ENCODE measurements at places on chromosomes 1 and 21.
A peak's percentile ranks its signal among the peaks of the same experiment; 100 is the strongest.

- no peak for DNase-seq
Measured at GRCh38 chr1:38690790-38691449, 168.7 kb downstream of the RRAGC start.

GRCh38 chr21:29074007-29074376 lies 544 bp upstream of the CCT8 start:
- DNase-seq = no peak

DNA sequence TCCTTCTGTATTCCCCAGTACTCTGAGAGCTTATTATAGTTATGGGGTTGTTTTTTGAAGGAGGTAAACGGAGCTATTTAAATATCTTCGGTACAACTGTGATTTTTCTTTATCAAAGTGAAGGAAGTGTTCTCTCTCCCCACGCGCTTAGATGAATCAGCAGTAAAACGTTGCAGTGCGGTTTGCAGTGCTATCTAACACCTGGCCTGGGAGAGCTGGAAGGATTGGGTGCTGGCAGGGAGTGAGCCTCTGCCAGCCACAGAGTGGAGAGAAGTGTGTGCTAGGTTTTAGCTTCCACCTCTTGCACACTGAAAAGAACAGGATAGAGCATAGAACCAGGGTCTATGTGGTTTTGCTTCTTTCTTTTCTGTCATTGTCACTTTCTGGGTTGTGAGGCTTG lies 165.9 kb downstream of the SDCCAG8 start:
- DNase-seq = peak; percentile 93

DNA sequence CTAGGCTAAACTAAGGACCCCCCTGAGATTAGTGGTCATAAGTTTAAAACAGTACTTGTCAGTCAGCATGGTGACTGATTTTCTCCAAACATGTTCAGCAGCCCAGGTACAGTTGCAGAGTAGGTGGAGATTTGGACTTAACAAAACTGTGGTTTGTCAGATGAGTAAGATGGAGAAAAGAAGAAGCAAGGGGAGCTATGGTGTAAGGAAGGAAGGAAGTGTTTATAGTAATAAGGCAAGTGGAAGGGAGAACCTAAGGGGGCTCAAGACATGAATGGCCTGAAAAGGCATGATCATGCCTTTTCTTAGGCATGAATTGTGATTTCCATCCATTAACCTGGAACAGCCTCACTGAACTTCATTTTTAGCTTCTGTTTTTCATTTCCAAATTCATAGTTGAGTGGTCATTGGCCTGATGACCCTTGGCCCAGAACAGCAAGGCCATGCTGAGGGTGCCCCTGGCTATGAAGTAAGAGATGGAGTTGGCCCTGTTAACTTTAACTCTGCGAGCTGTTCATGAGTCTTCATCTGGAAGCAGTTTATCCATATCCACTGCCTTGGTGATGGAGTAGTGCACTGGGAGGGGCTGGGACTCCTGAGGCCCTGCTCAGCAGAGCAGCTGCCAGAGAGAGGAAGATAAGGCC lies 60.7 kb downstream of the LRRC8D start:
- no peak for DNase-seq

DNA sequence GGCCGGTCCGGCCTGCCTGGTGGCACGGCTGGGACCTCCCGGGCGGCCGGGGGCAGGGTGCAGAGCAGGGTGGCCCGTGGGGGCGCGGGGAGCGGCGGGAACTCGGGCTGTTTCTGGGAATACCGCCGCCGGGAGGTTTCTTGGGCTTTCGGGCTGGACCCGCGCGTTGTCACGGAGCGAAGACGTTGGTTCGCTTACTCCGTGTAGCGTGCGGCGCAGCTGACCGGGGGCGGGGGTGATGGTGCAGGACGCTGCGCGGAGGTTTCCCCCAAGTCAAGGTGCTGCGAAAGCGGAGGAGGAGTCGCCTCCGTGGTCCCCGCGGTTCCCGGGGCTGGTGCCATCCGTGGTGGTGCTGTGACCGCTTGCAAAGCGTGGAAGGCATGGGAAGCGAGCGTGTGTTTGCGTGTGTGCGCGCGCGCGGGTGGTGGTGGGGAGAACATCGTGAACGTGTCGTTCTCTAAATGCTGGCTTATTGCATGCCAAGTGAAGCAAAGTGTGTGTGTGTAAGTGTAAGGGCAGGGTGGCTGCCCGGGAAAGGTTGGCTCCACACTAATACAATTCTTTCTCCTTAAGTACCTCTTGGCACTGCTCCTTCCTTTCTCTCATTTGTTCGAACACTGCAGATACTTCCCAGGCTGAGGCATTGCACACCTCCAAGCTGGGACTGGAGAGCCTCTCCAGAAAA lies 1.1 kb downstream of the RYR2 start:
- DNase-seq = no peak

DNA sequence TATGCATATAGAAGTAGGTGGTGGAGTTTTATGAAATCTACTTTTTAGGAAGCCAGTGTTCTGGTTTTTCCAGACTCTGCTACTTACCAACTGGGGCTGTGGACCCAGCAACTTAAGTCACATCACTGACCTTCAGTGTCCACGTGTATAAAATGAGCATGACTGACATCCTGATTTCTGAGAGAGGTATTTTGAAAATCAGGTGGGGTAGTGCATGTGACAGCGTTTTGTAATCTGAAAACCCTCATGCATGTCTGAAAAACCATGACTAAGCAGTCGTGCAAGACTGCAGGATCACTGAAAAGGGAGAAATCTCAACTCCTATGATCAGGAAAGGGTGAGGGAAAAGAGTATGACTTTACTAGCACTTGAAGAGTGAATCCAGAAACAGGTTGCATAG lies 26.1 kb downstream of the CR1L start:
- peak; percentile 52 for DNase-seq

DNA sequence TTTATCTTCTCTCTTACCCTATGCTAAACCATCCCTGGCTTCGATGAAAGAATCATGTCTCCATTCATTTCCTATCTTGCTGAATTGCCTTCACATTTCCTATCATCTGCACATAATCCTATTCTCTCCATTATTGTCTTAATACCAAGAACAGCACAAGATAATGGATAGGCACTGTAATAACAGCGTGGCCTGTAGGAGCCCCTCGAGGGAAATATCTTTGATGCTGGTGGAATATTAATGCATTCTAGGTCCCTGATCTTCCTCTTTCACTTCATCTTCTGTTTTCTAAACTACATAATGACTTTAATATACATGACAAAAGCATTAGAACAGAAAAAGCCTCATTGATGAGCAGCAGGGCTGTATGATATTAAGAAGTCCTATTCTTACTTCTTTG lies 720.6 kb downstream of the RWDD3 start:
- DNase-seq = no peak

GRCh38 chr1:59565611-59566410 lies 248.9 kb upstream of the HOOK1 start:
- DNase-seq = no peak

DNA sequence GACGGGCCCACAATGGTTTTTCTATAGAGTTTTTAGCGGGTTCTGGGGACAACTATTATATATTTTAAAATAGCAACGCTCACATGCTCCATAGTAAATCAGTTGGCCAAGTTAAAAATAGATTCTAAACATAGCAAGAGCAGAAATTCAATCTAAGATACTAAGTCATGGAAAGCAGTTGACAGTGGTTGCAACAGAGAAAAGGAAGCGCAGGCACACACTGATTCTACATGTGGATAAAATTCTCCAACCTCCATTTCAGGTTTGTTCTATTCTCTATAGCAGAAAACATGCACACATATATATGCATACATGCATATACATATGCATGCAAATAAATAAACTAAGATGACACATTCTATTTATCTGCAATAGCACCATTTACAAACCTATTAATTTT lies 89.6 kb upstream of the HNRNPU start:
- no peak for DNase-seq

- DNase-seq = no peak
Measured at GRCh38 chr1:162056579-162056978, 12.9 kb upstream of the NOS1AP start.
